Esophagus muscularis mucosa (tissue), 4 donors: ENCODE measurements at places on chromosomes 2 and 18. TPM values are rescaled to one million over a fixed set of nuclear protein-coding genes. Genes with fewer than 3 reads are reported as not detected.

Gene SLC19A3
- total RNA-seq = 1.5 TPM

- no peak for DNase-seq
Measured at GRCh38 chr2:171958475-171958874, 36.2 kb downstream of the HAT1 start.

- DNase-seq = no peak
Measured at GRCh38 chr2:41936771-41937463, 110.9 kb upstream of the PKDCC start.

Gene HJURP
- 0.23 TPM for total RNA-seq

Gene FOXI3
- not detected for total RNA-seq

Gene RAD51AP2
- not detected for total RNA-seq

DNA sequence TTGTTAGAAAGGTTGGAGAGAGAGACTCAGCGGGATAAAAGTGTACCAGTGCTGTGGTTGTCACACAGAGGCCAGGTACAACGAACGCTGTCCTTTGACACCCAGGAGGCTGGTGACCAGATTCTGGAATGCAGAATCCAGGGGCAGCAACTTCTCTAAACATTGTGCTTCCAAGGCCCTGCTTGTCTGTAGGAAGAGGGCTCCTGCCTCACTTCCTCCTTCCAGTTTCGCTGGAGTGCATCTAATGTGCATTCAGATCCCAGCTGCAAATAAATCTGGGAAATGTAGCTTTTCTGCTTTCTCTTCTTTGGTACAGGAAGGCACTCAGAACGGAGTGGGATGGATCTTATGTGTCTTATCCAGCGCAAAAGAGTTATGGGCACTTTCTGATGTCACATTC lies 171.8 kb upstream of the ATP5MC3 start:
- DNase-seq = no peak

Gene MAP3K19
- not detected for total RNA-seq

Gene MOGAT1
- total RNA-seq = not detected

Gene DNAJC5G
- not detected for total RNA-seq

DNA sequence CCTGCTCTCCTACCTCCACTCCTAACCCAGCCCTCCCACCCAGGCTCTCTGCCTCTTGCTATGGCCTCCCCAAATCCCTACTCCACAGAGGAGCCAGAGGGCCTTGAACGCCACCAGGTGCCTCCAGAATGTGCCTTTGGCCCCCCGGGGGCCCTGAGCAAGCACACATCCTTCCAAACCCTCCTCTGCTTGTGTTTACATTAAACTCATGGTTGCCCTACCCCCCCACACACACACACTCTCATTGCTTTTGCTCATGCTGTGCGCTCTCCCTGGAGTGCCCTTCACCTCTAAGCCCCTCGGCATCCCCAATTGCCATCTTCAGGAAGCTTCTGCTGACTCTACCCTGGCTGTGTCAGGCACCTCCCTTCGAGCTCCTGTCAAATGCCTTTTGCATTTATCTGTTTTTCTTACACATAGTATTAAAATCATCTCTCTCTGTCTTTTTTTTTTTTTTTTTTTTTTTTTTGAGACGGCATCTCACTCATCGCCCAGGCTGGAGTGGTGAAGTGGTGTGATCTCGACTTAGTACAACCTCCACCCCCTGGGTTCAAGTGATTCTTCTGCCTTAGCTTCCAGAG lies 16.3 kb upstream of the TET3 start:
- DNase-seq = no peak

- no peak for DNase-seq
Measured at GRCh38 chr2:135960656-135961551, 24.5 kb downstream of the DARS1 start.

- DNase-seq = no peak
Measured at GRCh38 chr2:45771261-45771660, 119.8 kb downstream of the PRKCE start.

Gene PJVK
- 5.8 TPM for total RNA-seq

Gene CD8B2
- 0.13 TPM for total RNA-seq

Gene PHOSPHO2
- total RNA-seq = 6.0 TPM

GRCh38 chr2:403682-404081 lies 115.8 kb upstream of the ALKAL2 start:
- DNase-seq = peak; percentile 78

DNA sequence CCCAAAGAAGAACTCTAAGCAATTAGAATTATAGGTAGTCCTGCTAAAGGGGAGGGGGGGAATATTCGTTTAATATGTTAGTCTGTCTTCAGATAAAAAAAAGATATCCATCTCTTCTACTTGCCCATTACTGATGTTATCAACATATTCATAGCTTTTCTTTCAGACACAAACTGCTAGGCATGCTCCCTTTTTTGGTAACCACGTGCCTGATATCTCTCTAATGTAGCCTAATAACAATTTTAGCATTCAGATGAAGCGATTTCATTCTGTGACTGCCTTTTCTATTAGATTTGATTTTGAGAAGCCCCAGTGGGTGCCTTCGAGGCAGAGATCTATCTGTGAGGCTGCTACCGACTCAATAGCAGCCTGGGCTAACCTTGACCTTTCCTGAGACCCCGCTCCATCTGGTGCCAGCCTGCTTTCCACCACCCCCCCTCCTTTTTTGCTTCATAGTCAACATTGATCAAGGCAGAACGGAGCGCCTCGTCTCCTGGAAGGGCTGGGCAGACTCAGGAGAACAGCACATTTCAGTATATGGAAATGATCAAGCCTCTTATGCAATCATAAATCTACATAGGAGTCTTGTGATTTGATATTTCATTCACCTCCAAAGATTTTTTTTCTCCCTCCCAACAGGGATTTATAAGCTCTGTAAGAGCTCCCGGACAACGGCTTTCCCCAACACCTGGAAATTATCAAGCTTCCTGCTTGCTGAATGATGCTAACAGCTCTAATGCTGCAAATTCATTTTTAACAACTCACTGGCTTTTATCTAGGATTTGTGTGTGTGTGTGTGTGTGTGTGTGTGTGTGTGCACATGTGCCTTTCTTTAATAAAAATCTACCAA lies 14.7 kb upstream of the BCL11A start:
- DNase-seq = no peak

- DNase-seq = no peak
Measured at GRCh38 chr18:69616114-69616513, 215.4 kb downstream of the DOK6 start.

Gene DSG3
- not detected for total RNA-seq

Gene CDK15
- total RNA-seq = 0.91 TPM

DNA sequence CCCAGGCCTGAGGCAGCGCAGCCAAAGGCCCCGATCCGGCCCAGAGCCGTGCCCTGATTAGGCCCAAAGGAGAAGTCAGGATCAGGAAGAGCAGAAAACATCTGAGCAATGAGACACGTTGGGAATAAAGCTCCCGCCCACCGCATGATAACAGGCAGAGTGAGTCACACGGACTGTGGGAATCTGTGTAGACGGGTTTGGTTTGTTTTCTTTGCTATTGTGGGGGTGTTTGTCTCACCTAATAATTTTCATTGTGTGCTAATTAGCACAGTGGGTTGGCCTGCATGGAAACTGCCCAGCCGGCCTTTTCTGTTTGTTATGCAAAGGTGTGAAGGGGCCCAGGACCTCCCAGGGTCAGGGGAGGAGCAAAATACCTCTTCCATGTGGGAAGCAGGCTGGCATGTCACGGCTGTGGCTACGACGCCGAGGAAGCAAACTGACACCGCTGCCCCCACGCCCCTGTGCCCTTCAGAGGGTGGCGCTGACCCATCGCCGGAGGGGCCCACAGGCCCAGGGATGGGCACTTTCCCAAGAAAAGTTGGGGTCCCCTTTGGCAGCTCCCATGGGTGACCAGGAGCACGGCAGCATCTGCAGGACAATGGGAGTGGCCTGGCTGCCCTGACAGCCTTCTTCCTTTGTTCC lies 68.4 kb upstream of the CTDP1 start:
- DNase-seq = no peak

GRCh38 chr18:60847517-60847916 lies 474.9 kb upstream of the MC4R start:
- DNase-seq = no peak

Gene ATG16L1
- total RNA-seq = 40.3 TPM

- DNase-seq = no peak
Measured at GRCh38 chr2:65554765-65555591, 122.6 kb upstream of the SPRED2 start.

Gene EVX2
- total RNA-seq = not detected

DNA sequence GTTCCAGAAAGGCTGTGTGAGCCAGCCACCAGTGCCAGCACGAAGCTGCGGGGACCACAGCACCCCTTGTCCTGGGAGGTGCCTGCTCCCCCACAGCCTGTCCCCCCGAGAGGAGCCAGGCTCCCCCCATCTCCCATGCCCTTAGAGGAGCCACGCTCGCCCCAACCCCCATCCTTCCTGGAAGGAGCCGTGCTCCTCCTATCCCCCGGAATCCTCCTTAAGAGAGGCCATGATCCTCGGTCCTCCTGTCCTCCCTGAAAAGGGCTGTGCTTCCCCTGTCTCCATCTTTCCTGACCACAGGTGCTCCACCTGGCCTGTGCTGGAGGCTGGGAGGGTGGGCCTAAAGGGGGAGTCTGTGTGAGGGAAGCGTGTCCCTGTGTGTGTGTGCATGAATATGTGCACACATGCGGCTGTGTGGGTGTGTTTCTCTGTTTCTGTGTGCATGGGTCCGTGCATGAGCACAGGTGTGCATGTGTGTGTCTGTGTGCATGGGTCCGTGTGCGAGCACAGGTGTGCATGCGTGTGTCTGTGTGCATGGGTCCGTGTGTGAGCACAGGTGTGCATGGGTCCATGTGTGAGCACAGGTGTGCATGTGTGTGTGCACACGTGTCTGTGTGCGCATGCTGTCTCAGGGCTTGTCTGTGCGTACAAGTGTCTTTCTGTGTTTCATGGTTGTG lies 80.3 kb downstream of the RTP5 start:
- no peak for DNase-seq

GRCh38 chr2:240655931-240656886 lies 26.5 kb downstream of the AQP12B start:
- peak; percentile 90 for DNase-seq

DNA sequence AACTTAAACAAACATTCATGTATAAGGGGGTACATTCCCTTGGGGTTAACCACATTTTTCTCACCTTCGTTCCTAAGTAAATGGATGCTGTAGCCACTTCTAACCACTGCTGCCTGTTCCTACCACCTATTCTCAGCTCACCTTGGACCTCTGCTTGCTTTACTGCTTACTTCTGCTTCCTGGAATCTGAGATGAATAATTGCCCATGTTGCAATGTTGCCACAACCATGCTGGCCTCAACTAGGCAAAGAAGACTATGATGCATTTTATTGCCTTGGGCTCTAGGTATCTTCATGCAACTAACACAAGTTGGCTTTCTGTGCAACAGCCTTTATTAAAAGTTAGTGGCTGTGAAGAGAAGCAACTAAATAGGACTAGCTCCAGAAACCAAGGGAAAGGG lies 106.3 kb upstream of the TCF4 start:
- DNase-seq = no peak

GRCh38 chr2:209367075-209367747 lies 56.6 kb upstream of the MAP2 start:
- no peak for DNase-seq

GRCh38 chr2:9251154-9252001 lies 44.8 kb downstream of the ASAP2 start:
- DNase-seq = peak; percentile 91

GRCh38 chr2:134739879-134740301 lies 21.1 kb upstream of the TMEM163 start:
- peak; percentile 89 for DNase-seq

Gene ADCYAP1
- total RNA-seq = 1.7 TPM

Gene MRPS5
- total RNA-seq = 42.4 TPM

Gene CLEC4F
- total RNA-seq = 0.63 TPM

Gene SLC9A4
- not detected for total RNA-seq

- no peak for DNase-seq
Measured at GRCh38 chr2:8680822-8681760, 765 bp upstream of the ID2 start.

DNA sequence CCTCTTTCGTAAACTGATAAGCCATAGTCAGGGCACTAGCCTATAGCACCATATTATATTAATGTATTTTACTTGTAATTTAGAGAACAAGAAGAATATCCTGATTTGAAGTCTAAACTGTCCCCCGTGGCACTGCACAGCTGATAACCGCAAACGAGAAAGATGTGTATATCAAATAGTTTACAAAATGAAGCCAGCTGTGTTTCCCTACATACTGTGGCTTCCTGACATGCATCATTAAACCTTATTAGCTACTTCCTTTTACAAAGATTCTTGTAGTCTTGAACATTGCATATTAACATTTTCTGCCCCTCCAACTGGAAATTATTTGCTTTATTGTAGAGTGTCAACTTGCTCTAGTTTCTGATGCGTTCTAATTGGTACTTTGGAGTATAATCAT lies 153.5 kb upstream of the NFATC1 start:
- DNase-seq = no peak

Gene REEP1
- 73.5 TPM for total RNA-seq

DNA sequence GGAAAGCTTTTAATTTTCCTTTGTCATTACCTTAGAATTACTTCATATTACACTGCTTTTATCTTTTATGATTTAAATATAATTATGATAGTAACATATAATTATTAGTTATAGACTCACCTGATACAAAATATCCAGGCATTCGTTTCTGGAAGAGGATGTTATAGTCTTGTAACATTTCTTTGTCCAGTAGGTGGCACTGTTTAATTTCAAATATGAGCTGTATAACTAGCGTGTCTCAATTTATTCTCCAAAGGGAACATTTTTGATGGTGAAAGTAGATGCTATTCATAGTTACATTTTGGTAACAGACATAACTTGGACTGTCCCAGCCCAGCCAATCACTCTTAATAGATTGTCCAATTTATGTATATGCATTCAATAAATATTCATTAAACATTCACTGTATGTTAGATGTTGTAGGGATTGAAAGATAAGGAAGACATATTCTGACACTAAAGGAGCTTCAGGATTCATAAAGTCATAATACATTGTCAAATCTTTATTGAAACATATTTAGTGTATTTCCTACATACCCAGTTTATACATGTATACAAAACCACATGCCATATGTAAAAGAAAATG lies 19.2 kb downstream of the DAW1 start:
- DNase-seq = no peak

DNA sequence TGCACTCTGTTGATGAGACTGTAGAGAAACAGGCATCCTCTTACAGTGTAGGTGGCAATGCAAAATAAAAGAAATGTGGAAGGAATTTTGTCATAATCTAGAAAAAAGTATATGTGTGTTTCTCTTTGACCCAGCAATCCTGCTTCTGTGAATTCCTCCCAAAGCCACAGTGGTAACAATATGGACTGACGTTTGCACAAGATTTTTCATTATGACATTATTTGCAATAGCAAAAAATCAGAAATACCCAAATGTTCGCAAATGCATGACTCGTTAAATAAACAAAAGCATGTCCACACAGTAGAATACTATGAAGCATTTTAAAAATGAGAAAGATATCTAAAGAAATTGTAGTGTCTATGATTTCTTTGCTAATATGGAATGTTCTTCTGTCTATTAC lies 255.2 kb upstream of the NRP2 start:
- no peak for DNase-seq

DNA sequence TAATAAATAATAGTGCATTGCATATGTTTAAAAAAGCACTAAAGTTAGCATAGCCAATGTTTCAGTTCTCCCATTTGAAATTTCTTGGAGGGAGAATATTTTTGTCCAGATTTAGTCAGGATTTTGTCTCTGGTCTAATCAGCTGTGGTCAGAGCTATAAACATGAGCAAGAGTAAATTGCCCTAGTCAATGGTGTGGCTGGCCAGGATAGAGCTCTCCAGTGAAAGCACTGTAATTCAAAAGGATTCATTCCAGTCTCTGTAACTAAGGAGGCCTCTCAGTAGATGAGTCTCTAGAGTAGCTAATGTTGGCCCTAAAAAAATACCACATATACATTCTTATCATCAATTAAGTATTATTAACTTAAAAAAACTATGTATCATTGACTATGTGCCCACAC lies 241.6 kb downstream of the CDCA7 start:
- DNase-seq = no peak

- no peak for DNase-seq
Measured at GRCh38 chr2:184178229-184178628, 420.1 kb upstream of the ZNF804A start.

Gene PRKAG3
- total RNA-seq = not detected
